ENCODE measurements at places on chromosomes 2 and 18.

- DNase-seq, result no peak
These were observed 1.1 kb downstream of the CNDP2 start for GRCh38 chr18:74497324-74497676.

DNA sequence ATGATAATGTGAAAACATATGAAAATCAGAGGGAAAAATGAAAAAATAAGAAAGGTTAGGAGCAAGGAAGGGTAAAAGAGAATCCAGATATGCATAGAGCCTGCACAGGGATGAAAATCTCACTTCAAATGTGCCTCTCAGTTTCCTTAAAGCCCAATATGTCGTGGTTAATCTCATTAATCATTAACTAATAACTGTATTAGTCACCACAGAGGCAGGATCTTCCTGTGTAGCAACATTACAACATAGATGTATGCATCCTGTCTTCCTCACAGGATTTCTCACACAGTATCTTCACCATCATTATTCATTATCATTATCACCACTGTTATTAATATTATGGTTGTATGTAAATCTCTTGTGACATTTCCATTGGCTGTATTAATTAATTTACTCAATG is 361.2 kb upstream of the SOX11 start:
- DNase-seq, result no peak

GRCh38 chr2:20662308-20662937 is 4.5 kb upstream of the GDF7 start:
- no peak for DNase-seq

- no peak for DNase-seq
These were observed 127.5 kb upstream of the TMEM200C start for GRCh38 chr18:6022845-6023244.

DNA sequence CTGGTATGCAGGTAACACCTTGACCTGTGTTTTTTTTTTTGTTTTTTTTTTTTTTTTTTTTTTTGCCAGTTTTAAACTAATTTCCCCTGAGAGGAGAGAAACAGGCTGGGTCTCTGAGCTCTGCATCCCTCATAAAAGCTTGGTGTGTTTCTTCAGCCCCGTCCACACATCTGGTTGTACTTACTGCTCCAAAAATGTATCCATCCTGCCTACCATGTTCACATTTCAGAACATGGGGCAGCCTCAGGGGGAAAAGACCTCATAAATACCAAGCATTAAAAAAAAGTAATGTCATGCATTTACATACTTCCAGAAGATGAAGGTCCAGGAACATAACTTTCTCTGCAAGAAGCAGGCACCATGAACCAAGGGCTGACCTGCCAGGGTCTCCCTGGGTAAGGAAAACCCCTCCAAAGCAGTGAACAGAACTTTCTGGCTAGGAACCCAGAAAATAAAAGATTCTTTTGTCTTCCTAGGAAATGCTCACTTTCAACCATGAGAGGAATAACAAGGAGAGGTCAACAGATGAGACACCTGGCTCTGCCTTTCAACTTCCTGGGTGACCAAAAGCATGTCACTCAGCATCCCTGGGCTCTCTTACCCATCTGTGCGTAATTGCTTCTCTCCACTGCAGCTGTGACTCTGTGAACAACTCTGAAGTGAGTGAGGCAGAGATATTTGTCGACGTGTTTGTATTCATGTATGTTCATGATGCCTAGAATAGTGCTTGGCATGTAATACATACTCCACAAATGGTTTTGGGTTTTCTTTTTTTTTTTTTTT is 118.6 kb downstream of the MCFD2 start:
- DNase-seq, result no peak

- no peak for DNase-seq
These were observed 25.5 kb downstream of the CYRIA start for GRCh38 chr2:16640001-16640700.

Data from cerebellar nuclear complex (tissue), 1 donor.